HS-27A (cell line): ENCODE measurements at places on chromosomes 1 and 21.
A peak's percentile ranks its signal among the peaks of the same experiment; 100 is the strongest.

- no peak for DNase-seq
These were observed 63.3 kb downstream of the POFUT2 start for GRCh38 chr21:45224189-45224938.

DNA sequence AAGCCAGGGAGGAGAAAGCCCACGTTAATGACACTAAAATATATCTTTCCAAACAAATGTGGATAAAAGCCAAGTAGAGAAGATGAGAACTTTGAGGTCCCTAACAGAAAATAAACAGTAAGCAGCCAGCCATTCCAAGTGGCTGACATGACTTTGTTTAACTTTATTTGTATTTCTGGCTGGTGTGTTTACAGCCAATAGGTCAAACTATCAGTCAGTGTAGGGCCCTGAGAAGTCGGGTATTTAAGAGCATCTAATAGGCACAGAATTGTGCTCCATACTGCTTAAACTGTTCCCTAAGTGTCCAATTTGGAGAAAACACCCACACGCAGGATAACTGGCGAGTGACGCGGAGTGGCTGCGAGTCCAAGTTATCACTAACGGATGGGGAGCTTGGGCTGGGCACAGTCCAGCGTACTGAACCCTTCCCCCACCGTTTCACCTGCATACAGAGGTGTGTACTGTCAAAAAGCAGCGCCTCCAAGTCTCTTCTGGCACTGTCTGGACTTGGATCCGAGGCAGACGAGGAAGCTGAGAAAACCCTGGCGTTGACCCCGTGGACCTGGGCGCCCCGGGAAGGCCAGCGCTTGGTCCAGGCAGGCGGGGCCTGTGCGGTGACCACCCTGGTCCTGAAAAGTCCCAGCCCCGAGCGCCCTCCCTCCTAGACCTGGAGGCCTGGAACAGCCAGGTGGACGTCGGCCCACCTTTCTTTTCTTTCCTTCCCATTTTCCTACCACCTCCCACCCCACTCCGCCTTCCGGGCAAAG, 662 bp upstream of the LGALS8 start:
- no peak for DNase-seq

GRCh38 chr1:67588178-67588855, 96.7 kb upstream of the GADD45A start:
- no peak for DNase-seq

- DNase-seq = no peak
These were observed 2.1 kb upstream of the UBE2T start for GRCh38 chr1:202343652-202344349.

- DNase-seq = no peak
These were observed 23.7 kb downstream of the CAMK1G start for GRCh38 chr1:209607102-209607794.

DNA sequence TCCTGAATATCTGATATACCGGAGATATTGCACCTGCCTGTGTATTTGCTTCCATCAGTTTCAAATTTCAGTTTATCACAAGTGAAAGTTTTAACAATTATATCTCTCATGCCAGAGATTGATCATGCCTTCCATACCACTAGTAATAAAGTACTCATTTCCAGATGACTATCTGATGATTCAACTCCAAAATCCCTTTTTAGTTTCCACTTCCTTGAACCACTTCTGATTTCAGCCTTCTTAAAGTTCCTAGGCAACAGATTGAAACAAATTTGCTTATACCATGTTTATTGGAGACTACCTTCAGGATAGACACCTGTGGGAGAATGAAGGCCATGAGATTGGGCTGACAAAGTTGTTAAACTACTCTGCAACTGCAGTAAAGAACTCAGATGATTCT, 21.5 kb upstream of the COL11A1 start:
- DNase-seq = no peak

DNA sequence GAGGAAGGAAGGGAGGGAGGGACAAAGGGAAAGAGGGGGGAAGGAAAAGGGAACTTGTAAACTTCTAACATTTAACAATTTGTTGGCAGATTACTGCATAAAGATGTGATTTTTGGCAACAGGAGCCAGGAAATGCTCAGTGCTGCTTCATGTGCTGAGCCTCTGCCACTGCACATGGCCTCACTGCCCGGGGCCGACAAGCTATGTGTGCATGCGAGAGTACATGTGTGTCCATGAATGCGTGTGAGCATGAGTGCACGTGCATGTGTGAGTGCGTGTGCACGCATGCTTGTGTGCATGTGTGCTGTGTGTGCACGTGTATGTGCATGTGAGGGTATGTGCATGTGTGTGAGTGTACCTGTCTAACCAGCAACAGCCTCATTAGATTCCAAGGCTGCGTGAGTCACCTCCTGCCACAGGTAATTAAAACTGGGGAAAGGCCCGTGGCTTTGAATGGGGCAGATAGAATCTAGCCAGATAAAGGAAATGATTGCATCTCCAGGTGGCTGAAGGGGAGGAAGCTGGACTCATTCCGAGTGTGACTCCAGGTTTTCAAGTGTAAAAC, 41.4 kb upstream of the TSPEAR start:
- no peak for DNase-seq

GRCh38 chr1:3251099-3251806, 182.2 kb downstream of the PRDM16 start:
- no peak for DNase-seq

GRCh38 chr1:217943361-217943760, 312.2 kb downstream of the SPATA17 start:
- peak; percentile 15 for DNase-seq

GRCh38 chr1:17018849-17019248, 7.1 kb upstream of the ATP13A2 start:
- DNase-seq = no peak

- no peak for DNase-seq
These were observed 5.8 kb upstream of the LAD1 start for GRCh38 chr1:201404722-201405483.

DNA sequence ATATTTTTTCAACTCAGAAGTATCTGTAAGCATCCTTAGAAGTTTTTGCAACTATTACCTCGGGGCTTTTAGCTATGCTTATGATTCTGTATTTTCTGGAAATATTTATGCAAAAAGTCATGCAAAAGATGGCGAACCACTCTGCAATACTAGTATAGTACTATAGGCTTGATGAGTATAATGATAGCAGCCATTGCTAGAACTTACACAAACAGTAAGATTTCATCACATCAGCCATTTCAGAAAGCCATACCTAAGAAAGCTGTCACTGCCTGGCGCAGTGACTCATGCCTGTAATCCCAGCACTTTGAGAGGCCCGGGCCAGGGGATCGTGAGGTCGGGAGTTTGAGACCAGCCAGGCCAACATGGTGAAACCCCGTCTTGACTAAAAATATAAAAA, 227.1 kb downstream of the LRRC7 start:
- DNase-seq = no peak

- no peak for DNase-seq
These were observed 16.6 kb upstream of the BMP8A start for GRCh38 chr1:39474810-39475209.

DNA sequence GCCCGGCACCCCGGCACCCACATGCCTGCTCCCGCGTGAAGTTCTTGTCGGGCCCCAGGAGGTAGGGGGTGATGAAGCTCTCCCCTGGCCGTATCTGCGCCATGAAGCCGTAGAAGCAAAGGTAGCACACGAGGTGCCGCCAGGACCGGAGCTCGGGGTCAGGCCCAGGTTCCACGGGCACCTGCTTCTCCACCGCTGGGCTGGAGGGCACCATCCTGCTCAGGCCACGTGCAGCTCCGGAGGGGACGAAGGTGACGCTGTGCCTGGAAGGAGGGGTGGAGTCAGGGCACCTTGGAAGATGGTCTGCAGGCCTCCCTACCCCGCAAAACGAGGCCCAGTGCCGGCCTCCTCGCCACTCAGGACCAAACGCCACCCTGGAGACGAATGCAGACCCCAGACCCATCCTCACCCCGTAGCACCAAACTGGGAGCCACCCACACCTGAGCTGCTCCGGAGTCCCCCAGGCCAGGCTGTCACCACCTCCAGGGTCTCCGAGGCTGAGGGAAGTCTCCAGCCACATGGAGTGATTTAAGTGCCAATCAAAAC, 4.4 kb downstream of the SLC19A1 start:
- no peak for DNase-seq

DNA sequence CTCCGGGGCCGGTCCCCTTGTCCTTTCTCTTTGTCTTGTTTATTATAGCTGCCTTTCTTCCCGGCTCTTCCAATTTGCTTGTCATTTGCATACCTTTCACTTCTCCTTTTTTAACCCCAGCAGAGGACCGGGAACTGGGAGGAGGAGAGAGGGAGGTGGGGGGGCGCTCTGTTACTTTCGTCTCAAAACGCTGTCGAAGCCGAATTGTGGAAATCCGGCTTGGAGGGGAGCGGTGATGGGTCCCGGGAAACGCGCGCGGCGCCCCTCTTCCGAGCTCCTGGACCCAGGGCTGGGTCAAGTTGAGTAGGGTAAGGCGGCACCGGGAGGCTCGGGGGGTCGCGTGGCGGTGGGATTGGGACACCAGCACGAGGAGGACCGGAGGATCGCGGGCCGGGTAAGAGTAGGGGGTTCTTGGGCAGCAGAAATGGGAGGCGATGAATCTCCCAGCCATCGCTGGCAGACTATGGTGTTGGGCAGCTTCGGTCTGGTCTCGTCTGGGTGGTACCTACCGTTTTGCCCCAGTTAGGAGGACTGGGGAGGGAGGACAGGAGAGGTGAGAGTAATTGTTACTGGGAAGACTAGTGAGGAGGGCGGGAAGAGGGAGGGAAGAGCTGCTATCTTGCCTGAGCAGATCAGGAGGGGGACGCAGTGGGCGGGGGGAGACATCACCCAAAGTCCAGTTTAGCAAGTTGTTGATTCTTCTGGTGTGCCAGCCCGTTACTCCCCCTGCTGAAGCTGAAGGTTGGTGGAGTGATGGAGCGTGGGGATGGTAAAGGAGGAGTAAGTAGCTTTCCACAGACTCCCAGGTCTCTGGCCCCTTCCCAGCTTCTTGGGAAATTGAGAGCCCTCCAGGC, 1.5 kb downstream of the PROX1 start:
- no peak for DNase-seq

- DNase-seq = no peak
These were observed 11.8 kb downstream of the PADI4 start for GRCh38 chr1:17319561-17320350.

DNA sequence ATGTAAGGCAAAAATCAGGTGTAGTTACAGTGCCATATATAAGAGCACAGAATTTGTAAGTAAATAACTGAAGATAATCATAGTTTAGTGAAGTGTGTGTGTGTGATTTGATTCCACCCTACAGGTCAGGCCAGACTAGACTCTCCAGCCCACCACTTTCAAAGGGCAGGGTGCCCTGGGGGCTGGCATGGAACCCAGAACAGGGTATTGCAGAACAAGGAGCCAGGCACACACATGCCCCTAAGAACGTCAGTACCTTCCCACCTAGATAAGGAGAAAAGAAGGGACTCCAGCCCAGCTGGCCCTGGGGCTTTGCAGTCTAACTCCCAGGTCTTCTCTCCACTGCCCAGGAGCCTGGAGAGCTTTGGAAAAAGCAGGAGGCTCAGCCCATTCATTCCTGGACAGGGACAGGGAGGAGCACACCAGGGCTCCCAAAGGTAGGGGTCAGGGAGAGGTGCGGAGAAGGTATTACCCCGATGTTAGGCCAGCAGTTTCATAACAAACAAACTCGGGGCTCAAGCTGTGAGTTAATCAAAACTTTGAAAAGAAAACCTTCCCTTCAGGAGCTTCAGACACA, 149.7 kb upstream of the VANGL1 start:
- DNase-seq = no peak

DNA sequence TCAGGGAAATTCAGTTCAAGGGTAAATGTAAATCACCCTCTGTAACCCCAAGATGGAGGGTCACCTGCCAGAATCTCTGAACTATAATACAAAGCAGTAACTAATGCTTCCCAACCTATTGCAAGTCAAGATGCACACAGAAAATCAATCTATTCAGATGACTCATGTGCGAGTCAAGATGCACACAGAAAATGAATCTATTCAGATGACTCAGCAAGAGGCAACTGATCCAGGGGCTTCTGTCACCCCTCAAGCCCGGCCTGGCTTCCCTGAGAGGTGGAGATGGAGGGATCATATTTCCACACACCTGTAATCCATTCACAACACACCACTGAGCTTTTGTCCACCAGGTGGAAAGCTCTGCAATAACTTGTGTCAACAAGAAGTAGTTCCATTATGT, 17.4 kb upstream of the HIVEP3 start:
- DNase-seq = no peak

DNA sequence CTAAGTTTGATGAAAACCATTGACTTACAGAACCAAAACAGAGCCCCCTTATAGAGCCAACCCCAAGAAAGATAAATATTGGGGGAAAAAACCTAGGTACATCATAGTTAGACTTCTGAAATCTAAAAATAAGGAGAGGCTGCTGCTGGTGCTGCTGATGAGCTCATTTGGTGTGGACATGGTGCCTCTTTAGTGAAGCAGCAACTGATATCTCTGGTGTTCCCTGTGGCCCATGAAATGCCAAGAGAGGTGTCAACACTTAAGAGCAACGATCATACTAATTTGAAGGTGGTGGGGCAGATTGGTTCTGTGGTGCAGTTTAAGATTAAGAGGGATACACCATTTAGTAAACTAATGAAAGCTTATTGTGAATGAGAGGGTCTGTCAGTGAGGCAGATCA, 35.9 kb downstream of the ST3GAL3 start:
- DNase-seq = no peak

DNA sequence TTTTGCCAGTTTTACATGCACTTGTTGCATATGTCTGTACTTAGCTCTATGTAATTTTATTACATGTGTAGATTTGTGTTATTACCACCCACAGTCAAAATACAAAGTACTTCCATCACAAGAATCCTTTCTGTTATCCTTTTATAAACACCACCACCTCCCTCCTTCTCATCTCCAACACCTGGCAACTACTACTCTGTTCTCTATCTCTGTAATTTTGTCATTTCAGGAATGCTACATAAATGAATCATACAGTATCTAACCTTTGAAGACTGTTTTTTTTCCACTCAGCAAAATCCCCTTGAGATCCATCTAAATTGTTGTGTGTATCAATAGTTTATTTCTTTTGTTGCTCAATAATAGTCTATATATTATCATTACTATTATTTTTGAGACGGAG, 64.5 kb upstream of the COP1 start:
- DNase-seq = no peak

- no peak for DNase-seq
These were observed 502.3 kb downstream of the NUF2 start for GRCh38 chr1:163824006-163824405.

DNA sequence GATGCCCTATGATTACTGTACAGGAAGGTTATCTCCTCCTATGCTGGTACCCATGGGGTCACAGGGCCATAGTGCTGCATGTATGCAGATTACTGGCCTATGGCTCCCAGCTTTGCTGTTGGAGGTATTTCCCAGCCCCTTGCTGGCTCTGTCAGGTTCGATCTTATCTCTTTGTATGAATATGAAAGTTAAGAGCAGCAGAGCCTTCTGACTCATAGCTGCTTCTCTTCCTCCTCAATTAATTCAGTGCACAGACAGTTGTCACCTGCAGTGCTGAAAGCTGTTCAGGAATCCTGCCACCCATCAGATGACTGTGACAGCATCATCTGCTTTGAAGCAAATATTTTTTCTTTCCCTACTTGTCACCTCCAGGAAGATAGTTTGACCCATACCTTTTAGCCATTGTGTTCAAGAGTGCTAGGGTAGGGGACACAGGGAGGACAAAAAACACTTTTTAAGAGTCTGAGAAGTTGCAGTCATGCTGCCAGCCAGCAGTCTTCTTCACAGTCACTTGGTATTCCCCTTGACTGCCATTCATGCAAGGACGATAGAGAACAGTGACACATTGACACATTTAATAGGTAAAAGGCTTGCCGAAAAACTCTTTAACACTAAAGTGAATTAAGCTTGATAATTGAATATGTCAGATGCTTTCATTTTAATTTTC, 73.1 kb downstream of the KIF1B start:
- no peak for DNase-seq

- no peak for DNase-seq
These were observed 25.0 kb downstream of the PBX1 start for GRCh38 chr1:164583835-164584539.

GRCh38 chr1:9121496-9122409, 7.1 kb downstream of the GPR157 start:
- no peak for DNase-seq
